ENCODE measurements at places on chromosomes 12 and 14. TPM values are rescaled to one million over a fixed set of nuclear protein-coding genes. Genes with fewer than 3 reads are reported as not detected.

The VASH1 gene
- total RNA-seq, result 5.4 TPM

The RDH16 gene
- 0.28 TPM for total RNA-seq

The CLEC9A gene
- total RNA-seq, result 0.39 TPM

- DNase-seq, result no peak
Measured at GRCh38 chr12:17296882-17297281, 690.9 kb upstream of the LMO3 start.

DNA sequence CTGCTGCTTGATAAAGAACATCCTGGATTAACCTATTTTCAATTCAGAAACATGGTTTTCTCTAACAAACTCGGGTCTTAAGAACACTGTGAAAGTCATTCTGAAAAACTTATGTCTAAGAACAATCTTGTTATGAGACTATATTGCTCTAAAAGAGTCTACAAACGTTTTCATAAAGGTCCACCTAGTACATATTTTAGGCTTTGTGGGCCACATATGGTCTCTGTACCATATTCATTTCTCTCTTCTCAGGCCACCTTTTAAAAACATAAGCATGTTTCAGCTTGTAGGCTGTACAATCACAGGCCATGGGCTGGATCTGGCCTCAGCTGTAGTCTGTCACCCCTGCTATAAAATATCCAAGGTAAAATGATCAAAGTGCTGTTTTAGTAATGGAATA is 39.9 kb downstream of the PPP4R3A start:
- no peak for DNase-seq

- DNase-seq, result no peak
Measured at GRCh38 chr14:56342494-56342942, 224.3 kb downstream of the PELI2 start.

GRCh38 chr12:51005671-51006070 is 20.5 kb downstream of the SLC11A2 start:
- DNase-seq, result peak; percentile 38

- DNase-seq, result no peak
Measured at GRCh38 chr12:63875703-63876102, 31.2 kb downstream of the SRGAP1 start.

GRCh38 chr12:46908936-46909635 is 83.3 kb upstream of the SLC38A4 start:
- DNase-seq, result no peak

Measured in mucosa of descending colon (tissue), 3 donors.